Renal cortical epithelial cell (primary cell): ENCODE measurements at places on chromosomes 12 and 14.

DNA sequence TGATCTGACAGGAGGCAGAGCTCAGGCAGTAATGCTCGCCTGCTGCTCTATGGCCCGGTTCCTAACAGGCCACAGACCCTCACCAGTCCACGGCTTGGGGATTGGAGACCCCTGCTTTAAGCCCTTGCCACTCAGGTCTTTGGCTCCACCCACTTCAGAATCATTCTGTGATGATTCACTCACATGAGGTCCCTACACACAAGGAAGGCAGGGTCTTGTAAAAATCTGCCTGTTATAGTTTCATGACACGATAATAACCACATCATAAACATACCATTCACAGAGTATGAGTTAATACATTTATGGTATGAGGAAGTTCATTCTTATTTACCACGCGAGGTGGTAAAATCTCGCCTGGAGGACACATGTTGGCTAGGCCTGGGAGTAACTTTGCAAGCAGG is 29.0 kb upstream of the MAX start:
- DNase-seq, result peak; percentile 65

DNA sequence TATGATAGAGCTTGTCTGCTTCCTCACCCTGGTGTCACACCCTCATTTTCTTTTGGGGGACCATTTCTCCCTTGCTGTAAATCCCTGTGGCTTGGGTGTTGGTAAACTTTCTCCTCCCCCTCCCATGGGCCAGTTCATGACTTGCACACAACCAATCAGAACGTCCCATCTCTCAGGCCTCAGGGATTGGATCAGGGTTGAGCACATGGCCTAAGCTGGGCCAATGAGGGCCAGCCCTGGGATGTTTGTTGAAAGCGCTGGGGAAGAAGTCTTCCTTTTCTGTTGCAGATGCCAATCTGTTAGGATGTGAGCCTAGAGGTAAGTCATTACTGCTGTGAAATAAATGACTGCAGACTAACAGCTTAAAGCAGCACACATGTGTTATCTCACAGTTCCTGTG is 136.7 kb downstream of the AACS start:
- no peak for DNase-seq

- no peak for DNase-seq
Observed at GRCh38 chr12:76882367-76882766, 3.5 kb upstream of the CSRP2 start.

DNA sequence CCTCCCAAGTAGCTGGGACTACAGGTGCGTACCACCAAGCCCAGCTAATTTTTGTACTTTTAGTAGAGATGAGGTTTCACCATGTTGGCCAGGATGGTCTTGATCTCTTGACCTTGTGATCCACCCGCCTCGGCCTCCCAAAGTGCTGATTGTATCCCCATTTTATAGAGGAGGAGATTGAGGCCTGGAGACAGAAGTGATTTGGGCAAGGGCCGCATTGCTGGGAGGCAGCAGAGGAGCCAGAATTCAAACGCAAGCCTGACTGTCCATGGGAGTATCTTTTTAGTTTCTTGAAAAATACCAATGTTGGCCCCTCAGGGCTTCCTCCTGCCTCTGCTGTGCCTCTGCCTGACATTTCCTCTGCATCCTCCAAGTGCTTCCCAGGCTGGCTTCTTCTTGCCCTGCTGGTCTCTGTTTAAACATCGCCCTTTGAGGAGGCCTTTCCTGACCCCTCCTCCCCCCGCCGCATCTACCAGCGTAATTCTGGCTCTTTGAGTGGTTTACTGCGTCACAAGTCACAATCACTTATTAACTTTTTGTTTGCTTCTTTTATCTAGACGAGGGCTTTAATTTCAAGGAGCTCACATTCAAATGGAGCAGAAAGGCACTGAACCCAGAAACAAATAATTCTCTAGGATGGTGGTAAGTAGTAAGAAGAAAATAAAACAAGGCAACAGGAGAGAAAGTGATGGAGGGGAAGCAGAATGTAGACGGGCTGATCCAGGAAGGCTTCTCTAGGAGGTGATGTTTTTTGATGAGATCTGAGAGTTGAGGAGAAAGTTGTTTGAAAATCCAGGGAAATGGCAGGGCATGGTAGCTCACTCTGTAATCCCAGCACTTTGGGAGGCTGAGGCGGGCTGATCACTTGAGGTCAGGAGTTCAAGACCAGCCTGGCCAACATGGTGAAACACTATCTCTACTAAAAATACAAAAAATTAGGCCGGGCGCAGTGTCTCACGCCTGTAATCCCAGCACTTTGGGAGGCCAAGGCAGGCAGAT is 91.0 kb upstream of the MED13L start:
- peak; percentile 96 for DNase-seq

GRCh38 chr12:32877601-32878459 is 18.7 kb downstream of the PKP2 start:
- no peak for DNase-seq

DNA sequence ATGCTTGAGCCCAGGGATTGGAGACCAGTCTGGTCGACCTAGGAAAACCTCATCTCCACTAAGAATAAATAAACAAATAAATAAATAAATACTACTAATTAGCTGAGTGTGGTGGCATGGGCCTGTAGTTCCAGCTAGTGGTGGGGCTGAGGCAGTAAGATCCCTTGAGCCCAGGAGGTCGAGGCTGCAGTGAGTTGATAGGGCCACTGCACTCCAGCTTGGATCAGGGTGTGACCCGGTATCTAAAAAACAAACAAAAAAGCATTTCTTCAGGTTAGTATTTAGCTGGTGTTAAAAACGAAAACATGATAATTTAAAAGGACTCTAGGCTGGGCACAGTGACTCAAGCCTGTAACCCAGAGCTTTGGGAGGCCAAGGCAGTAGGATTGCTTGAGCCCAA is 1.2 kb upstream of the FGD4 start:
- no peak for DNase-seq

- no peak for DNase-seq
Observed at GRCh38 chr14:106789318-106789717, 1262.9 kb downstream of the TMEM121 start.

- no peak for DNase-seq
Observed at GRCh38 chr12:18368594-18368993, 107.3 kb downstream of the PIK3C2G start.

GRCh38 chr14:73761618-73762355 is 47.6 kb upstream of the PNMA1 start:
- no peak for DNase-seq

- no peak for DNase-seq
Observed at GRCh38 chr14:105466531-105467248, 7.9 kb upstream of the CRIP2 start.

- no peak for DNase-seq
Observed at GRCh38 chr14:56657604-56658003, 78.0 kb downstream of the TMEM260 start.

- DNase-seq, result peak; percentile 88
Observed at GRCh38 chr14:74018174-74018585, 908 bp downstream of the ENTPD5 start.

DNA sequence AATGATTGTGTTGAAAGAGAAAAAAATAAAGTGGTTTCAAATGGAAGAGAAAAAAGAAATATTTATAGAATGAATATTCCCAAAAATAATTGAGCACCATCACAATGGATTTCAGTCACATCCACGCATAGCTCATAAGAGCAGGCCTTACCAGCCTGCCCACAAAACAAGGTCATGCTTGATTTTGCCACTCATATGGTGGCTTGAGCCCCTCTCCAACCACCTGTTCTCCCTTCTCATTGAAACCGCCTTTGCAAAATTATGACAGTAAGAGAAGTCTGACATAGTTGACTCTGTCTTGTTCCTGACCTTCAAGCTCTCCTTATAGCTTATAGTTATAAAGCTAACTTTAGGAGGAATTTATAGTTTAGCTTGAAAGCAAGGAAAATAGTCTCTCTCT is 33.3 kb upstream of the NAP1L1 start:
- no peak for DNase-seq

DNA sequence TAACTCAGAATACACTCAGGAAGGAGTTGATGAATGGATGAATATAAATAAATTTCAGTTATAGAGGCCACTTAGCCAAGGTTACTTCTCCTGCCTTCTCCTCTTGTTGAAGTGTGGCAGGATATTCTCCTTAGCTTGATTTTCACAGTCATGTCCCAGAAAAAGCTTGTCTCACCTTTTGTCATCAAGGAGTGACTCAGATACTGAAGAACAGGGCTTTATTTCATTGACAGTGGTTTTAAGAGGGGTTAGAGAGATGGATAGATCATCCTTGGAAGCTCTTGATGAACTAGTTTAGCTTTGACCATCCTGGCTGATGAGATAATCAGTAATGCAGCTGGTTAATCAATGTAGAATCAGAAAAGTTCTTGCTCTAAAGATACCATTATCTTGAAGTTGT is 35.0 kb upstream of the CFAP54 start:
- DNase-seq, result no peak

- no peak for DNase-seq
Observed at GRCh38 chr14:72845196-72845595, 48.7 kb downstream of the DPF3 start.

- DNase-seq, result no peak
Observed at GRCh38 chr12:43312991-43313505, 239.0 kb downstream of the ADAMTS20 start.

DNA sequence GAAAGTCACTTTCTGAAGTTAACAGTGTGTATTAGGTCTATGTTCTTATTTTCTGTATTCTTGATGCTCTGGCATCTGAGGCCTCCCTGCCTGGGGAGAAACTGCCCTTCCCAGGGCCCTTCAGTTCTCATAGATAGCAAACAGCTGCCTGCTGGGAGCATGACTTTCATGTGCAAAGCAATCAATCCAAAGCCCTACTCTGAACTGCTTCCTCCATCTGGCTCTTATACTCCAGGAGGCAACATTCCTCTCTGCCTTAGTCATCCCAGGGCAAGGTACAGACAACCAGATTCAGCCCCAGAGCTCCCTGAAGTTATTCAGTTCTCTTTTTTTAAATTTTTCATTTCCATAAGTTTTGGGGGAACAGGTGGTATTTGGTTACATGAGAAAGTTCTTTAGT is 41.7 kb upstream of the RIN3 start:
- DNase-seq, result peak; percentile 88

DNA sequence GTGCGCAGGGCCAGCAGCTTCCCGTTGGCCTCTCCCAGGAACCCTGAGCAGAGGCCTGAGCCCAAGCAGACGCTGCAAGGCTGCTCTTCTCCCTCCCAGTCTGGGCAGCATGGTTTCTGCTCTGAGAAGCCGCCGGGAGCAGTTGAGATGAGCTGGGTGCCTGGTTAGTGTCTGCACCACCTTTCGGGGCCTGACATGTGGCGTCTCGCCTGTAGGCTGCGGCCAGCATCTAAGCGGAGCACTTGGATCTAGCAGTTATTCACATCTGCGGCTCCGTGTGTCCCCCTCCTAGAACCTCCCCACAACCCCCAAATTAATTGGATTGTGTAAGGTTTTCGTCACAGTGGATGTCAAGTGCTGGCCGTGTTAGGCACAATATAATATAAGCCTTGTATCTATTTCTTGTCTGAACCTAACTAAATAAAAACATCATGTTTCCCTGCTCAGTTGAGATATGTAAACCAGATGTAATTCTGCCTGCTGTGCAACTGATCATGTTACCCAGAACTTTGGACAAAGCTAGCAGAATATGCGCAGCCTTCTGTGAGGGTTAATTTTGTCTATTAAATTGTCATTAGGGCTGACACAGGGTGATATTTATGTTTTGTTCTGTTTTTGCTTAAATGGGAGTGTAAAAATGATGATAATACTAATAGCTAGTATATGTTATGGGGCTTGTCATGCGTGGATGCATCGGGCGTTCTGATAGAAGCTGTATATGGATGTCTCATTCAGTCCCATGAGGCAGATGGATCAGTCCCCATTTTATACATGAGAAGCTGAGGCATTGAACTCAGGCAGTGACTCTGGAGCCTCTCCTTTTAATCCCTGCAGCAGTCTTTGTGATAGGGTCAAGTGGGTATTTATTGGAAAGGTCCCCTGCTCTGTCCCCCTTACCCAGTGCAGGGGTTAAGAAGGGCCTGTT is 45.8 kb downstream of the ELK3 start:
- no peak for DNase-seq

DNA sequence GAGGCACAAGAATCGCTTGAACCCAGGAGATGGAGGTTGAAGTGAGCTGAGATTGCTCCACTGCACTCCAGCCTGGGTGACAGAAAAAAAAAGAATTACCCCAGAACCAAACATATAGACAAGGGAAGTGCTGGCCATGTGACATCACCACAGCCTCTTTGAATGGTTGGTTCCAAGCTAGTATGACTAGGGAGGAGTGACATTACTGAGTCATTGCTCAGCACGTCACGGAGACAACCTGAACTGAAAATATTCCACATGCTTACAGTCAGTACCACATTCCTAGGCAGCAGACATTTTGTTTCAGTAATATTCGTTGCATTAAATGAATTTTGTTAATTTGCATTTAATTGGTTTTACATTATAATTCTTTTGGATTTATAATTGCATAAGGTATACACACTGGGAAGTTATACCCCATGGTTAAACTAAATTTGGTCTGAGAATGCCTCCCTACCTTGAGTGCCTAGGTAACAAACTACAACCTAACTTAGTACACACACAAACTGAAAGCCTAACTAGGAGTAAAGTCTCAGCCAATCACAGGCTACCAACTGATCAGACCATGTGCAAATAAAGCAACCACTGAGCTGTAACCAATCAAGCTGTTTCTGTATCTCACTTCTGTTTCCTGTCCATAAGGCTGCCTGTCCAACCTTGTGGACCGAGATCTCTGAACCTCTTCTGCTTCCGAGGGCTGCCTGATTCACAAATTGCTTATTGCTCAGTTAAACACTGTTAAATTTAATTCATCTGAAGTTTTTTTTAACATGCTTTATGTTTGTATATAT is 164.4 kb downstream of the CAND1 start:
- DNase-seq, result peak; percentile 73

DNA sequence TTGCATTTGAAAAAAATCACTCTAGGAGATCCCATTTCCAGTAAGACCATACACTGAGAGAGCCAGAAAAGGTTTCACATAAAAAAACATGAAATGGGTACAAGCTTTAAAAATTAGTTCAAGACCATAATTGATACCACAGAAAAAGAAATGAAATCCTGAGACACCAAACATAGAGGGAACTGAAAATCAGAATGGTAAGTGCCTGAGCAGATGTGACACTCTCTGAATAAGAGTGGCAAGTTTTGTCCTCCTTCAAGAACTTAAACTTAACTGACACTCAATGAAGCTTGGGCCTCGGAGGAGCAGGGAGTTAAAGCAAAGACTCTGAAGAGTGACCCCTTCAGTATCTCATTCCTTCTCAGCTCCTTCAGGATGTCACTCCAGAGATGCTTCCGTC is 23.2 kb upstream of the PTGDR start:
- no peak for DNase-seq

- peak; percentile 35 for DNase-seq
Observed at GRCh38 chr14:96349286-96350075, 13.7 kb downstream of the ATG2B start.

DNA sequence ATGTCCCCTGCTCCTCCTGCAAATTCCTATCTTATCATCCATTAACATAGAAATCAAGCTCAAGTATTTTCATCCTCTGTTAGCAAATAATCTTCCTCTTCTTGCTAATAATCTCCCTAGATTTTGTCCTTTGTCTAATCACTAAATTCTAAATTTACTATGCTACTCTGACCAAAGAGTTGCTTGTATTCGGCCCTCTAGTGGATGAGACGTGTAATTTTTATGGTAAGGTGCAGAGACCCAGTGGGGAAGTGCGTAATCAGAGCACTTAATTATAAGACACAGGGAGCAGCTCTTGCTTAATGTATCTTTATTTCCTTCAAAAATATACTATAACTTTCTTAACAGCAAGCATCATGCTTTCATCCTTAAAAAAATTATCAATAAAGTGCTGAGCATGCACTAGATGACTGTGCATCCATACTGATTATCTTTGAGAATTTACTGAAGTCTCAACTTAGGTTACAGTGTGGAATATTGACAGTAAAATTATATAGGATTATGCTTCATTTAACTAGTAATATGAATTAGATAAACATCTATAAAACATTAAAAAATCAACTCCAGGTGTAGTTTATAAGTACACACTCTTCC is 212.6 kb downstream of the SLC16A7 start:
- DNase-seq, result peak; percentile 52

- DNase-seq, result no peak
Observed at GRCh38 chr12:101826766-101827368, 3.9 kb downstream of the GNPTAB start.
